ENCODE measurements at places on chromosomes 5 and 9.

DNA sequence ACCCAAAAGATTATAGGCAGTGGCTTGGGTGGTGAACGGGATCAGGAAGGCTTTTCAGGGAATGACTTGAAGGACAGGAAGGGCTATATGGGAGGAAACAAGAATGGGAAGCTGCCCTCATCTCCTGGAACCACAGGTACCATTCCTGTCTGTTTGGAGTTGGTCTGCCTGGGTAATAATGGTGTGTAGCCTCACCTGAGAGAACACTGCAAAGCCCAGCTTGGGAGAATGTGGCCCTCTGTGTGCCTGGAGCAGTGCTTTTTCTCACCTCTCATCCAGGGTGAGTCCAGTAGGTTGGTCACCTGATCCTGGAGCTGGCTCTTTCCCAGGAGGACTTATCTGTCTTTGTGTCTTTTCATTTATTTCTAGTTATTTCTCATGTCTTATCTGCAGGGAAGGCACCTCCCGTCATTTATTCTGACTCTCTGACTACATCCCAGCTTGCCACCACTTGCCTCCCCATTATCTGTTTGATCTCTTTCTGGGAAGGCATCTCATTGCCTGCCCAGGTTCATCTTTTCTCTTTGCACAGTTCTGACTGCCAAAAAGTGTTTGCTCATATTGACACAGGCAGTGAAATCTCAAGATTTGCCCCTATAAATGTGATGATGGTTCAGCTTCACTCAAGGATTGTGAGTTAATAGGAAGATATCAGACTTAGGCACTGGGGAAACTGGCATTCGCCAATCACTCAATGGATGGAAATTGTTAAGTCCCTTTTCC lies 22.5 kb upstream of the OR2S2 start:
- no peak for DNase-seq

GRCh38 chr9:127241354-127241753 lies 23.2 kb upstream of the GARNL3 start:
- no peak for DNase-seq

DNA sequence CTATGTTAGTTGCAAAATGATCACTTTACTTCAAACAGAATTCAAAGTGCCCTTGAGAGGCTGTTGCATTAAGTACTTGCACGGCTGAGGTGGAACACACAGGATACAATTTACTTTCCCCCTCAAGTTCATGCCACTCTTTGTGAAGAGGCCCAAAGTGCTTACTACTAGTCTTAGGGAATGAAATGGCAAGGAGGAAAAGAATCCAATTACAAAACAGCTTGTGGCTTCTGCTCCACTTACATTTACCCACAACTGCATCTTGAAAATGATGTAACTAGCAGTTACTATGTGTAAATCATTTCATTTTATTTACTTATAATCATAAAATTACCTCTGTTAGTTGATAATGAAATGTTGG lies 14.6 kb downstream of the FOXD1 start:
- no peak for DNase-seq

GRCh38 chr5:62948301-62948700 lies 369.7 kb downstream of the LRRC70 start:
- DNase-seq, result no peak

DNA sequence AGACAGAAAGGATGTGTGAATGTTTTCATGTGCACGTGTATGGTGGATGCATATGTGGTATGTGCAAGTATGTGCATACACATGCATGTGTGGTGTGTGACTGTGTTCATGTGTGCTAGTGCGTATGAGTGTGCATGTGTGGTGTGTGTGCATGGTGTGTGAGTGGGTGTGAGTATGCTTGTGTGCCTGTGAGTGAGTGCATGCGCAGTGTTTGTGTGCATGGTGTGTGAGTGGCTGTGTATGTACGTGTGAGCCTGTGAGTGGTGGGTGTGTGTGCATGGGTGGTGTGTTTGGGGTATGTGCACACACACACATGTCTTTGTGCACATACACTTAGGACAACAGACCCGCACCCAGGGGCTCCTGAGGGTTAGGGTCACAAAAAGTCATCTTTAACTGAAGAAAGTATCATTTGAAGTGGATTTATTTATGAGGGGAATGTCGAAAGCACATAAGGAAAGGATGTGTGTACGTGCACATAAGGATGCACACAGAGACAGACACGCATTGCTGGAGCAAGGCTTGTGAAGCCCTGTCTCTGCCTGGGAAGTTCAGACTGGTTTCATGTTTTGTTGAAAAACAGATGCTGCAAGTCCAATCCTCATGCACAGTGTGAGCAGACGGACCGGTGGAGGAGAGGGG lies 237.0 kb downstream of the SYK start:
- no peak for DNase-seq

GRCh38 chr9:134205672-134206310 lies 41.4 kb upstream of the RNU6ATAC start:
- no peak for DNase-seq

DNA sequence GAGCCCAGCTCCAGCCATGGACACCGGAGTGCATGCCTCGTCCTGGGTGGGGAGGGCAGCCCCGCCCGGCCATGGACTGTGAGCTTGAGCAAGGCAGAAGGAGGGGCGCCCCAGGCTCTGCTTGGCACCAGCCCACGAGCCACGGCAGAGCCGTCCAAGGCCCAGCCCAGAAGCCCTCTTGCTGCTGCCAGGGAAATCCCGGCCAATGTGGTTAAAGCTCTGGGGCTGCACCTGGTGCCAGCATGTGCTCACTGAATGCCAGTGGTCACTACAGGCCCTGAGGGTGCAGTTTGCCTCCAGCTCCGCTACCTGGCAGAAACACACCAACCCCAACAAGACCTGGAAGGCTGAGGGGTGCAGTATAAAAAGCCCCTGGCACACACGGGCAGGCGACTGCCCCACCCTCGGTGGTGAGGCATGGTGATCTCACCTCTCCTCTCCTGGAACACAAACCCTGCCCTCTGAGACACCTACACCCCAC lies 11.8 kb downstream of the BRD3 start:
- no peak for DNase-seq

- no peak for DNase-seq
Observed at GRCh38 chr5:652023-652515, 39.9 kb downstream of the CEP72 start.

GRCh38 chr5:170434966-170435605 lies 45.9 kb upstream of the KCNMB1 start:
- DNase-seq, result peak; percentile 20

GRCh38 chr5:149838881-149839739 lies 105.5 kb downstream of the PDE6A start:
- DNase-seq, result no peak

- no peak for DNase-seq
Observed at GRCh38 chr9:115084709-115085108, 33.2 kb downstream of the TNC start.

- no peak for DNase-seq
Observed at GRCh38 chr5:146719179-146719578, 159.4 kb downstream of the PPP2R2B start.

- no peak for DNase-seq
Observed at GRCh38 chr9:114177423-114178064, 22.2 kb downstream of the COL27A1 start.

- no peak for DNase-seq
Observed at GRCh38 chr5:112005623-112005930, 248.6 kb upstream of the NREP start.

DNA sequence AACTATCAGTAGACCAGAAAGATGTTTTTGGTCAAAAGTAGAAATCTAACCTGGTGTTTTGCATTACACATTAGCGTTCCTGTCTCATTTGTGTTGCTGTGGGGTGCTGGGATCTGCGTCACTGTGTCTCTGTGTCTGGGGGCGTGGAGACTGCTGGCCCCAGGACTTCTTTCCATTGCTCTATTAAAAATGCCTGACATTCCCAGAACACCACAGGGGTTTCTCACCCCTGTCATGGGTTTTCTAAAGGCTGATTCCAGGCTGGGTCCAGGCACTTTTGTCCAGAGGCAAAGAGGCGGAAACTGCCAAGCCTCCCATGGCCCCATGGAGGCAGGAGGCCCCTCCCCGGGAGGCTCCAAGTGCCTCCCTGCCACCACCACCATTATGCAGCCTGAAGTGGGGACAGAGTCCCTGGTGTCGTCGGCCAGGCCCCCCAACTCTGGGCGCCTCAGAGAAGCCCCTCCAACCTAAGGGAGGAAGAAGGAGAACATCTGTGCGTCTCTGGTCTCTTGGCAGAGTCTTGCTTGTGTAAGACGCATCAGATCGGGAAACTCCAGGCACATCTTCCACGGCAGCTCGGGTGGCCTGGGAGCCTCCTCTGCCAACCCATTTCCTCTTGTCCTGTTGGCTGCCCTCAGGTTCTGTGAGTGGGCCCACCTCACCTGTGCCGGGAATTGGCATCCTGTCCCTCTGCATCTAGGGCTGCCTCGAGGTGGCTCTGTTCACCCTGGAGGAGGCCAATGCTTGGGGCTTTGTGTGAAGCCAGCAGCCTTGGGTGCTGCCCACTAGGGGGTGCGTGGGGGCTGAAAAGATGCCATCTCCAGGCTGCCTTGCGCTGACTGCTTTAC lies 13.8 kb upstream of the PLEKHG4B start:
- DNase-seq, result no peak

DNA sequence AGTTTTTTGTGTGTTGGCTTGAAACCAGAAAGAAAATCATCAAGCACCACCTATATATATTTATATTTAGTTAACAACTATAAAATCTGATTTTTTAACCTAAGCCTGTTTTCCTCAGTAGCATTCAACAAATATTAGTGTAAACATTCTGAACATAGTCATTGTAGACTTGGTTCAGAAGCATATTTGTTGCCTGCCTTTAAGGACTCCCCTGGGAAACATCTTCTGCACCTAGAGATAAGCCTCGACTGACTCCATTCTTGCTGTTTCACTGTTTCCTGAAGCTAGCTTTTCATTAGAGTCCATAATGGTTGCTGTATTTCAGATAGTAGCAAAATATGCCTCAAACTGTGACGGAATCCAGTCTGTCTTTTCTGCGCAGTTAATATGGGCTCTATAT lies 123.5 kb downstream of the TRIO start:
- no peak for DNase-seq

GRCh38 chr9:132670457-132671391 lies at the start of gene GTF3C4:
Gene GTF3C4 (plus strand): TSS chr9:132670464. CDS start chr9:132670599, 135 bp downstream.
- peak; percentile 56 for DNase-seq

DNA sequence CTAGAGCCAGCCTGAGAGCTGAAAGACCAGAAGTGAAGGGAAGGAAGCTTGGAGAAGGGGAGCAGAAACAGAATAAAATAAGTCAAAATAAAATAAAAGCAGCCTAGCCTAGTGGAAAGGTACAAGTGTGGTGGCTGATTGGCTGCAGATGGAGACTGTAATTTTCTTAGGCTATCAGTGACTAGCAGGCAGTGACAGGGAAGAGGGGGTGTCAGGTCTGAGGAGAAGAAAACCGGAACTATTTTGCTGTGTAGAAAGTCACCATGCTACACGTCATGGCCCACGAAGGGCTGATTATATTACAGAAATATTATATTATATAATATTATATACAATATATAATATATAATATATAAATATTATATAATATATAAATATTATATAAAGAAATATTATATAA lies 98.1 kb upstream of the TAF11L2 start:
- no peak for DNase-seq

- DNase-seq, result no peak
Observed at GRCh38 chr5:149651686-149652085, 70.4 kb downstream of the ARHGEF37 start.

DNA sequence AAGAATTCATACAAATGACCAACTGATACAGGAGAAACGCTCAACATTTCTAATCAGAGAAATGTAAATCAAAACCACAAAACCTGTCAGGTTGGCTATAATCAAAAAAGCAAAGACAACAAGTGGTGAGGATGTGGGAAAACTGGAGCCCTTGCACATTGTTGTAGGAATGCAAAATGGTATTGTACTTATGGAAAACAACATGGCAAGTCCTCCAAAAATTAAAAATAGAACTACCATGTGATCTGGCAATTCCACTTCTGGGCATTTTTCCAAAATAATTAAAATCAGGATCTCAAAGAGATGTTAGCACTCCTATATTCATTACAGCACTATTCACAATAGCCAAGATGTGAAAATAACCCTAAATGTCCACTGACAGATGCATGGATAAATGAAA lies 76.1 kb downstream of the FNIP1 start:
- DNase-seq, result no peak

- no peak for DNase-seq
Observed at GRCh38 chr9:126392662-126393371, 66.2 kb downstream of the MVB12B start.

GRCh38 chr5:137843676-137844299 lies 23.9 kb upstream of the MYOT start:
- DNase-seq, result no peak

- no peak for DNase-seq
Observed at GRCh38 chr9:18437315-18438201, 36.4 kb upstream of the ADAMTSL1 start.

- peak; percentile 39 for DNase-seq
Observed at GRCh38 chr5:96336351-96336985, 96.6 kb downstream of the PCSK1 start.

GRCh38 chr9:105066275-105066865 lies 138.4 kb upstream of the ABCA1 start:
- DNase-seq, result no peak

Data from T follicular helper cell (primary cell).